ENCODE measurements at places on chromosomes 6 and 20.
A peak's percentile ranks its signal among the peaks of the same experiment; 100 is the strongest.

DNA sequence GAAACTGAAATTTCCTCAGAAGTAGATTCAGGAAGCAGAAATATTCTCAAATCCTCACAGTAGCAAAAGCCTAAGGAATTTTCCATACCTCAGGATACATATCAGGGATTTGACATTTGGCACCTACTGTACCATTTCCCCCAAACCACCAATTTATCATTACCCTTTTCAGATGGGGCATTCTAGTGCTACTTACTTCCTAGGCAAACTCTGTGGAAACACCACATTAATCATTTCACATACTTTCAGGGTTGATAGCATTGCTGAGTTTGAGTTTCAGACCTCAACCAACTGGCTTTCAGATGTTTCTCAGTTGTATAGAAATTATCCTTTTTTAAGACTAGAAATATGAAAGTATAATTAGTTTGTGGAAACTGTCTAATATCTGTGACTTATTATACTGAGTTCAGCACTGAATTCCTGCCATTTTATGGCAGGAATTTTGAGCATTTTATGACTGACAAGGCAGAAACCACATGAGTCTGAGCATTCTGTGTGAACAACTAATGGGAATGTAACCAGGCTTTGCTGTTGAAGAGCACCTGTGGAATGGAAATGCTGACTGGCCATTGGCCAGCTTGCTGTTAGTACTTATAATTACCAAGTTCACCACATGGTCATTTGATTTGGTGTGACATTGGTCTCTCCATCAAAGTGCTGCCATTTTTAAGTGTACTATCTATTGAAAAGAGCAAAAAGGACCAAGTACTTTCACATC is 35.1 kb upstream of the IRAK1BP1 start:
- DNase-seq = no peak

DNA sequence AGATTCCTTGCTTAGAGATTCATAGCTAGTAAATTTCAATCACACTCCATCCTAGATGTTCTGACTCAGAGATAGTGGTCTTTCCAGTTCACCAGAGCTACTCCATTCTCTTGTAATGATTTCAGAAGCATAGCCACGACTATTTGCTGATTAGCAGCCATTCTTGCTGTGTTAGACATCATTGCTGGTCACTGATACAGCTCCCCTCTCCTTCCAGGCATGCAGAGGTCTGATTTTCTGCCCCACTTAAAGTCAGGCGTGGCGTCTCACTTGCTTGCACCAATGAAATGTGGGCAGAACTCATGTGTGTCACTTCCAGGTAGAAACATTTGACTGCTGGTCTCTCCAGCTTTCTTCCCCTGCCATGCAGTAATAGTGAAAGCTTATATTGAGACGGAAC is 168.9 kb upstream of the JARID2 start:
- DNase-seq = no peak

- no peak for DNase-seq
These were observed 35.9 kb upstream of the SLC24A3 start for GRCh38 chr20:19176470-19177052.

- no peak for DNase-seq
These were observed 109.5 kb upstream of the SMLR1 start for GRCh38 chr6:130717657-130718056.

DNA sequence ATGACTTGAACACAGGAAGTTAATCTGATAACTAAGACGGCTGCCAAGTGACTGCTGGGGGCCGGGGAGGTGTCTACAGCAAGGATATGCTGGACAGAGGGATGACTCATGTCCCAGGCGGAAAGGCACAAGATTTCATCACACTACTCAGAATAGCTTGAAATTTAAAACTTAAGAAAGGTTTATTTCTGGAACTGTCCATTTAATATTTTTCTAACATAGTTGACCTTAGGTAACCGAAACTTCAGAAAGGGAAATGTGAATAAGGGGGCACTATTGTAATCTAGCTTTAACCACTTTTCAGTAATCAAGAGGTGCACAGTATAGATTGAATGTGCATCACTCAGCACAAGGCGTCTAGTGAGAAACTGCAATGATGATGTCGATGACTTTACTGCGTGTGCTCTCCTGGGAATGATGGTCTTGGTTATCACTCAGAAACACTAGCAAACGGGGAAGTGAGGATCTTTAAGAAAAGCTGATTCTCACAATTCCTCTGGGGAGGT is 171.5 kb downstream of the QKI start:
- DNase-seq = no peak

DNA sequence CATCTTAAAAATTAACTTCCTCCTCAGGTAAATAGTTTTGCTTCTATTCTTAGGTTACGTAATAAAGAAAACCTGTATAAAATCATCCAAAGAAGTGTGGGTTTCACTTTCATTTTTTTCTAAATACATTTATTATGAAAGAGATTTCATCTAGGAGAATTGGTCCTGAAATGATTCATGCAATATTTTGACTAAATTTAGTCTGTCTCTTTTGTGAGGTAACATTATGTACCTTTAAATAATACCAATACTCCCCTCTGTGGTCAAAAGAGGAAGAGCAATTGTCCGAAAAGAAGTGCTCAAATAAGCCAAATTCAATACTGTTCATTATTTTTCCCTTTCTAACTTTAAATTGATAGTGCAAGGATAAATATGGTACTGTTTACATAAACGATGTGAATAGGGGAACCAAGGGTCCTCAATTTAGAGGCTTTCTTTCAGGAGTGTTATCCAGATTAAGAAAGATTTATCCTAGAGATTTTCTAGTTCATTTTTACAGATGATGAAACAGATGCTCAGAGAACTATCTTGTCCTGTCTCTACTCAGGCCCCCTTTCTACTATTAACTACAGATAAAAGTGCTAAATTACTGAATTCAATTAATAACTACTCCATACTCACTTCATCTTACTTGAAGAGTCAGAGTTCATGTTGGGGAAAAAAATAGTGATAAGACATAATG is 26.2 kb downstream of the CYP39A1 start:
- peak; percentile 11 for DNase-seq

- no peak for DNase-seq
These were observed 43.7 kb upstream of the PMEPA1 start for GRCh38 chr20:57753332-57754164.

- no peak for DNase-seq
These were observed 4.3 kb upstream of the DCBLD1 start for GRCh38 chr6:117477988-117478852.

- DNase-seq = no peak
These were observed 13.7 kb upstream of the UBE2V1 start for GRCh38 chr20:50126662-50127061.

GRCh38 chr20:26167499-26167898 is 470.8 kb upstream of the ZNF337 start:
- no peak for DNase-seq

GRCh38 chr20:7908905-7909304 is 31.4 kb downstream of the HAO1 start:
- no peak for DNase-seq

GRCh38 chr6:32868257-32868788 is 14.3 kb downstream of the PSMB9 start:
- DNase-seq = peak; percentile 60

DNA sequence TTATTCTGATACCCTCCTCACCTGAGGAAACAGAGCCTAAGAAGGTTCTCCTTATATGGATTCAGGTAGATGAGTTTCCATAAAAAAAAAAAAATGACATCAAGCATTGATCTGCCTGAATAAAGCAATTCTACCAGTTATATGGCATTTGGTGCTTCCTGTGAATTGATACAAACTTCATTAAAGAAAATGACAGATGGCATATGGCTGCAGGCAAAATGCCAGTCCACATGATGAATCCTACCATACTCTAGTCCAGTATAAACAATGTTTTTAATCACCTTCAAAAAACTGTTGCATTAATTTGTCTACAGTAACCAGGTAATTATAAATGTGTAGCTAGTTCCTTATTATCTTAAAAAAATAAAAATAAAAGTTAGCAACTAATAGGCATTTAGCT is 559.2 kb upstream of the FLRT3 start:
- DNase-seq = no peak

DNA sequence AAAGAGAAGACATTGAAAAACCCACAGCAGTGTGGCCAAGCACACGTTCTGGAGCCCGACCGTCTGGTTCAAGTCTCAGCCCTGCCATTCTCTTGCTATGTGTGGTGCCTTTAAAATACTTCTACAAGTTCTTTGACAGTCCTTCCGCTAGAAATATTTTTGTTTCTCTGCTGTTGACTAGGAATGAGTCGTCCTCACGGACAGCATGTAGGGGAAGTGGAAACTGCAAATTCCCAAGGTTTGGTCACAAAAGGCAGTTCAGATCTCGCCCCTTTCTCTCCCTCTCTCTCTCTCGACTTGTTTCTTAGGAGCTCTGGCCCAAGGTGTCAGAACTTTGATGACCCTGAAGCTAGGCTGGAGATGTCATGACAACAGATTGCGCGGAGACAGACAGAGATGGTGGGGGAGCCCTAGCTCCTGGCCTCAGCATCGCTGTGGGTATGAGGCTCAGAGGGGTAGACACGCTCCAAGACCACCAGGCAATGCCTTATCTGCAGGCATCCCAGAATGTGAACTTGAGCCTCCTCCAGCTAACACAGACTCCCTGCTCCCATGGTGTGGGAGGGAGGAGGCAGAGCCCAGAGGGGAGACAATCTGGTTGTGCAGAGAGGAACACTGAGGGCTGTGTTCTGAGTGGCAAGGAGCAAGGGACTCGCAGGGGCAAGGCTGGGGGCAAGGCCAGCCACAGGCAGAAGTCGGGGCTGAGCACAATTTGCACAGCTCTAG is 368.9 kb upstream of the SULF2 start:
- DNase-seq = no peak

DNA sequence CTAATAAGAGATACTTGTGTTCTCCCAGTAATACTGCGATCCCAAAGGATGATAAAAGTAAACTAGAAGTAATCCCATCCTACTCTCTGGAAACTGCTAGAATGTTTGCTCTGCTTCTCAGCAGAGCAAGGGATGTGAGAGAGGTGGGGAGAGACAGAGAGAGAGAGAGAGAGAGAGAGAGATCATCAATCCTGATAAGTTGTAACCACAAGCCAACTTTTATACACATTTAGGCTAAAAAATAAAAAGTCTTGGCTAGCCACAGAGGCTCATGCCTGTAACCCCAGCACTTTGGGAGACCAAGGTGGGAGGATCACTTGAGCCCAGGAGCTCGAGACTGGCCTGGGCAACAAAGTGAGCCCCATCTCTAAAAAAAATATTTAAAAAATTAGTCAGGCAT is 16.0 kb upstream of the TRIM38 start:
- DNase-seq = no peak

- no peak for DNase-seq
These were observed 30.7 kb downstream of the PTPN1 start for GRCh38 chr20:50540620-50541605.

DNA sequence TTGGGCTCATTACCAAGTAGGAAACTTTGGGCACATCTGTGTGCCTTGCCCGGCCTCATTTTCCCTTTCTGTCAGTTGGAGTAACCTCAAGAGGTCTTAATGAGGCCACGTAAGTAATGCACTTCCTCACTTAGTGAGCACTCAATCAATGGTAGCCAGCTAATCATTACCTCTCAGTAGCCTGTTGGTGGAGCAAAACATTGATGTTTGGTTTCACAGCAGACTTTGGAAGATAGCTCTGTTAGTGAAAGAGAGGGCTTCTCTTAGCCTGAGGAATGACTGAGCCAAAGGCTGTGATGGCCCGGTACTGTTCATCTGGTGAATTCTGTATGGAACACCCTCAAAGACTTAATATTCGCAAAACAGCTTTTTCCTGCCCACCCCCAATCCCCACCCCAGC is 55.9 kb upstream of the ID4 start:
- no peak for DNase-seq

DNA sequence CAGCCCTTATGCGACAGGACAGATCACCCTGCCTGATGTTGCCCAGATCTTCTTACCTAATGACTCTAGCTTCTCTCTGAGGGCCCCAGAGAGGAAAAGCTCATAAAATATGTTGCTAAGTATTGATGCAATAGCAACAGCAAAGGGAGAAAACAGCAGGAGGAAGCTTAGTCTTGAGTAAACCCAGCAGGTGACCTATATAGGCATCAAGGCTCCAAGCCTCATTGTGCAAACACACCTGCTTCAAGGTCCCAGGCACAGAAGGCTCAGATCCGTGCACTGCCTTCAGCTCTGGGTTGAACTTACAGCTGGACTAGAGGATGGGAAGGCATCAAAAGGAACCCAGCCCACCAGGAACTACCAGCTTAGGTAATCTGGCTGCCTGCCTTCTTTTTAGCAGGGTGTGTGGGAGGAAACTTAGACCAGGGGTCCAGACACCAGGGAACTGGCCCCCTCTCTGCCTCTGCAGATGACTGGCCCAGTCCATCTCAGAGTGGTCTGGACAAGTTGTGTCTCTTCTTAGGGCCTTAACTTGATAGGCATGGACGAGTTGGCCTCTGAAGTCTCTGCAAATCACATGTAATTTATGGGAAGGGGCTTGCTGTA is 34.4 kb downstream of the TGM3 start:
- DNase-seq = no peak

DNA sequence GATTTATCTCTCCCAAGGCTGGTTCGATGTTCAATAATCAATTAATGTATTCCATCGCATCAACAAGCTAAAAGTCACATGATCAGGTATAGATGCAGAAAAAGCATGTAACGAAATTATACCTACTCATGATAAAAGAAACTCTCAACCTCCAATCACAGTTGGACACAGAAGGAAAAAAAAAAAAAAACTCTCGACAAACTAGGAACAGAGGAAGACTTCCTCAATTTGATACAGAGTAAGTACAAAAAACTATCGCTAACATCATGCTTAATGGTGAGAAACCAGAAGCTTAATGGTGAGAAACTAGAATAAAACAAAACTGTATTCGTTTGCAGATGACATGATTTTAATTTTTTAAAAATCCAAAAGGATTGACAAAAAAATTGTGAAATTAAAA is 62.0 kb upstream of the SMIM29 start:
- DNase-seq = no peak

- no peak for DNase-seq
These were observed 9.6 kb upstream of the IL17A start for GRCh38 chr6:52176550-52176949.

DNA sequence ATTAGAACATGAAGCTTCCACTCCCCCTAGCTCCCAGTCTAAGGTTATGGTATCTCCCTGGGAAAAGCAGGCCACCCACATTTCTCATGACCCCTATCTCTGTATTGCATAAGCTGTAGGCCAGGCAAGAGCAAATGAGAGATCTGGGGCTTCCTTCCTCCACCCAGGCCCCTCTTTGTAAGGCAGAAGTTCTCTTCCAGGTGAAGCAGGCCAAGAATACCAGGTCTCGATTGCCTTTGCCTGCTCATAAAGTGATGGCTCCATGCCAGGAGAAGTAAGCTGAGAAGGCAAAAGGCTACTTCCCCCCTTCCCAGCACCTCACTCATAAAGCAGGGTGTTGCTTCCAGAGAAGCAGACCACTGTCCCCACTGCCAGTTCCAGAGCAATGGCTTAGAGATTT is 144.1 kb upstream of the KCNK16 start:
- no peak for DNase-seq

DNA sequence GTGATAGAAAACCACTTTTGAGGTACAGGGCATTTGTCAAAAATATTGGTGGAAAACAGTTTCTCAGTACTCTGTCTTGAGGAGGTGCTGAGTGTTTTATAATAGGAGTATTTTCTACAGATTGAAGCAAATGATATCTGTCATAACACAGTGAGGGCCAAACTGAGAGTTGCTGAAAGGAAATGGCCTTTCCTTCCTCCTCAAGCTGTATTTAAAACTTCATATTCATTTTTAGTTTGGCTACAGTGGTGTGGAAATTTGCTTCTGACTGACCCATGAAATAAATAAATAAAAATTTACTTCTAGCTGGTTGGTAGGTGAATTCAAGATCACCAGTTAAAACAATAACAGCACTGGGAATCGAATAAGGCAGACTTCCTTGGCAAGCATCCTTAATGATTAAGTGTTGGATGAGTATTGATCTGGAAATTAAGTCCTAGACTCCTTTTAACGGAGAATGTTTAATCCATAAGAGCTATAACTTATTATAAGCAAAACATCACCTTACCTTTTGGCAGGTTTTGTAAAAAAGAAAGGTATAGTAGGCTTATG is 828.6 kb upstream of the CITED2 start:
- no peak for DNase-seq

All from HEK293T (cell line).